ENCODE measurements at places on chromosomes 16 and 17.
A peak's percentile ranks its signal among the peaks of the same experiment; 100 is the strongest.

DNA sequence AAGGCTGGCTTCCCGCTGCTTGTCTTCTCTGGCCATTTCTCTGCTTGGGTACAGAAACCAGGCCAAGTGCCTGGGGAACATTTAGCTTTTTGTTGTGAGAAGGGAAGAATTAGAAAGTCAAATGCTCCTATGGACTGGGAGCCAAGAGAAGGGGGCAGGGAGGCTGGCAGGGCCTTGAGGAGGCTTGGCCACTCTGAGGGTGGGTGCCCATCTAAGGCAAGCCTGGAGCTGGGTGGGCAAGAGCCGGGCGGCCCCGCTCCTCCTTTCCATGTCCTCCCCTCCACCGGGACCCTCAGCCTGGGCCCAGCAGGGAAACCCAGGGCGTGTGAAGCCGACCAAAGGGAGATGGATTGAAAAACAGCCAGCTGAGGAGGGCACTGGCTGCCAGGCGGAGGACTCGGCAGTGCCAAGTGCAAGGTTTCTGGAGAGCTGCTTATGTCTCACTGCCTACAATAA, 69.4 kb downstream of the NTN1 start:
- no peak for DNase-seq

GRCh38 chr16:10741844-10742243, 1.8 kb upstream of the NUBP1 start:
- DNase-seq, result no peak

DNA sequence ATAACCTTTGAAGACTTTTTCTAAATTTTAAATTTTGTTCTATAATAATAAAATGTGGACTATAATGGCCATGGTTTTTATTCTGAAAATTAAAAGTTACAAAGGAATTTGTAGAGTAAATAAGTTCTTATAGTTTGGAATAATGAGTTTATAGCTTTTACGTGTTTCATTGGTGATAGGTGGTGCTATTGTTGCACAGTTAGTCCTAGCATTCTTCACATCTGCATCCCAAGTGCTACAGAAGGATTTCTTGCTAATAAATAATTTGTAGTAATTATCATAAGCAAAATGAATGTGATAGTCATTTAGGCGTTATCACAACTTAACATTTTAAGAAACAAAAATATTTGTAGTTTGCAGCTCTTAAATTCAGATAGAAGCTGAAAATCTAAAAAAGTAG, 67.9 kb downstream of the BCAS3 start:
- no peak for DNase-seq

DNA sequence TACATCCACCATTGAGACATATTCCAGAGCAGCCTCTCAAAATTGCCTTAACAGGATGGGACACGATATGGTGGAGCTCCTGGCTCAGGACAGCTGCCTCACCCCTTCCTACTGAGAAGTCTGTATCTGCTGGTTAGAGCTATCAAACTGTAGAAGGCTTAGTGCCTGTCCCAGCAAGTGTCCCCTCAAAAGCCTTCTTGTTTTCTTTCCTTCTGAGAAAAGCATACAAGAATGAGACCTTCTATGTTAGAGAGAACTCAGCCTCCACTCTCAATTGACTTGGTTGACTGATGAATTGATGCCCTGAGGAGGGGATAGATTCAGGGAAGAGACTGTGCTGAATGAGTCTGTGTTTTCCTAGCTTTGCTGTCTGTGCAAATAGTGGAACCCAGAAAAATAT, 2020.9 kb downstream of the TP53TG3F start:
- DNase-seq, result no peak

GRCh38 chr16:87572959-87573358, 29.3 kb upstream of the JPH3 start:
- no peak for DNase-seq

DNA sequence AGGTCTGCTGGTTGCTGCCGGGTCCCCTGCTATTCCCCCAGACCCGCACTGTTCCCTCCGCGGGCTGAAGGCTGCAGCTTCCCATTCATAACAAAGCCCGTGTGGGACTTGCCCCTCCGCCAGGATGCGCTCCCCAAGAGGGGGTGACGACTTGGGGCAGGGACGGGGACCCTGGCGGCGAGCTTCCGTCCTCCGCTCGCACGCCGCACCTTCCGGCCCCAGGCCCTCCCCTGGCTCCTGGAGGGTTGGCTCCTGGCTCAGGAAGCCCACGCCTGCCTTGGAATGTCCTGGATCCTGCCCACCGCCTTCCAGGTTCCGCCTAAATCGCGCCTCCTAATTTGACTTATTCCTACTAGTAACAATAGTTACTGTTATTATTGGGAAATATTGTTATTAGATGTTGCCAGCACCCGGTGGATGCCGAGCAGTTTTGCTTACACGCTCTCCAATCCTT, 1.1 kb upstream of the TFAP4 start:
- no peak for DNase-seq

- no peak for DNase-seq
These were observed 203.9 kb downstream of the ZNF423 start for GRCh38 chr16:49651996-49652395.

GRCh38 chr16:77288222-77288621, 89.0 kb downstream of the SYCE1L start:
- DNase-seq, result peak; percentile 91

DNA sequence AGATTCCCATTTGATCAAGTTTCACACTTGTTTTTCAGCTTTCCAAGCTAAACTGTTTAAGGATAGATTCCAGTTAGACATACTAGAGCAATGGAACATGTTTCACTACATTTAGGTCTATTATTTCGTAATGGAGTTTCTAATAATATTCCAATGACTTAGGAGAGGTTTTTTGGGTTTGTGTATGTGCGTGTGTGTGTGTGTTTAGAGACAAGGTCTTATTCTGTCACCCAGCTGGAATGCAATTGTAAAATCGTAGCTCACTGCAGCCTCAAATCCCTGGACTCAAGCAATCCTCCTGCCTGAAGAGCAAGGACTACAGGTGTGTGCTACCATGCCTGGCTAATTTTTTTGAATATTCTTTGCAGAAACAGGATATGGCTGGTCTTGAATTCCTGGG, 426.3 kb downstream of the ZFHX3 start:
- peak; percentile 3 for DNase-seq

DNA sequence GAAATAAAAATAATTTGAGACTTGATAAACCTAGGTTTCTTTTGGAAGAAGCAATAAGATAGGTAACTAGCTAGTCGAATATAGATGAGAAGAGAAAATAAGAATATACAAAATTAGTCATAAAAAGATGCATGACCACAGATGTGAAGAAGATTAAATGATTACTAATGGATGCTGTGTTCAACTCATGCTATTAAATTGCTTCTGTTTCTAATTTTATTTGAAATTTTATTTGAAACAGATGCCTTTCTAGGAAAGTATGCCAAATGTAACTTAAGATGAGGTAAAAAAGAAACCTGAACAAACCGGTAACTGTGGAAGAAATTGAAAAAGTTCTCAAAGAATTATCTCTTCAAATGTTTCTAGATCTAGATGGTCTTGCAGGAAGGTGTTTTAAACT, 91.6 kb downstream of the OR1D5 start:
- no peak for DNase-seq

DNA sequence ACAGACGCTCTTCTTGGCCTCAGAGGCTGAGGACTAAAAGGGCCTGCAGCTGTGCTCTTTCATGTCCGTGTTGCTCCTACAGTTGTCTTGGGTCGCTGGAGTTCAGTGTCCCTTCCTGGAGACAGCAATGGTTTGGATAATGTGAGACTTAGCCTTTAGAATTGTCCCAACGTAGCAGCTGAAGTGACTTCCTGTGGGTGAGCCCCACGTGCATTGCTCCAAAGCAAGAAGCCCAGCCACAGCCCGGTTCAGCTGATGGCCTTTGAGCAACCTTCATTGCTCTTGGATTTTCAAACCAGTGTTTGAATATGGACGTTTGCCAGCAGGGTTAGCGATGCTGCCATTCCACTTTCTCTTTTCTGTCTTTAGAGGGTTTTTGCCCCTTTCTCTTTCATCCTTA, 19.7 kb downstream of the TMEM11 start:
- DNase-seq, result peak; percentile 21

DNA sequence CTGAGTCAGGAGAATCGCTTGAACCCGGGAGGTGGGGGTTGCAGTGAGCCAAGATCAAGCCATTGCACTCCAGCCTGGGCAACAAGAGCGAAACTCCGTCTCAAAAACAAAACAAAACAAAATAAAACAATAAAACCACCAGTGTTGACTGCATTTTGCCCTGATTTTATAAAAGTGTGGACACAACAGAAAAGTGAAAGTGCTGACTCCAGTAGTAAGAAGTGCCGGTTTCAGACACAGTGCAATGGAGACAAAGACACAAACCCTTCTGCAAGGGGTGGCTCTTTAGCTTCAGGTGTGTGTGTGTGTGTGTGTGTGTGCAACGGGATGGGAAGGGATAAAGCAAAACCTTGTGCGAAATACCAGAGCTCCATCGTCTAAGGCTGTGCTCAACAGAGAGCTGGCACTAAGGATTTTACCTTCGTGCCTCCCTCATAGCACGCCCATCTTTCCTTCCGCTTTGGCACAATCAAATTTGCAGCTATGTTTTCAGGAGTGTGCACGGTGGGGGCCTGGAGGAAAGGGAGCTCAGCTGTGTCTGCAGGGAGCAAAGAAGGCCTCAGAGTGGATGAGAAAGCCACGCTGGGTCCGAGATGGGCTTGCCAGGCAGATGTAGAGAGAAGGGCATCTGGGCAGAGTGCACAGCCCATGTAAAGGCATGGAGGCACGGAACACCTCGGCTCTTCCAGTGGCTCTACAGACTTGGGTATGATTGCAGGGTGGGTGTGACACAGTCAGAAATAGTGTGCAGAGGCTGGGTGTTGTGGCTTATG, 15.5 kb downstream of the MXRA7 start:
- DNase-seq, result no peak

DNA sequence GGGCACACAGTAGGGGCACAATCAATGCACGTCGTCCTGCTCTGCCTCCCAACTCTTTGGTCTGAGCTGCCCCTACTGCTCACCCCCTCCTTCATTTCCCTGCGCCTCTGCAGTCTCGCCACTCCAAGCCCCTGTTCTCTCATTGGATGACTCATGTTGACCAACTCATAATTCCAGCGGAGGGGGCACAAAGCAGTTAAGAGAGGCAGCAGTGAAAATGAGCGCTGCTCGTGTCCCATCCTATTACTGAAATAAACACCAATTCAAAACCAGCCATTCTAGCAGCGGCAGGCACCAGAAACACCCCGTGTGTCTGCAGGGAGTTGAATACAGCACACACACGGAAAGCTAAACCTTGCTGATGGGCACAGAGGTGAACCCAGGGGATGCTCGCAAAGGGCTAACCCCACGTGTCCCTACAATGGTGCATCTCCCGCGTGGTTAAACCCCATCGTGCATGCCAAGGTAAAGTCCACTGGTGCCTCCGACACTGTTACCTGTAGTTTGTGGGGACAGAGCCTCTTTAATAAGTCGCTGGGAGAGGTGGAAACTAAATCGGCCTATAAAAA, 310.4 kb downstream of the XYLT1 start:
- no peak for DNase-seq

GRCh38 chr16:70687671-70688245, 1.9 kb upstream of the MTSS2 start:
- DNase-seq, result no peak

DNA sequence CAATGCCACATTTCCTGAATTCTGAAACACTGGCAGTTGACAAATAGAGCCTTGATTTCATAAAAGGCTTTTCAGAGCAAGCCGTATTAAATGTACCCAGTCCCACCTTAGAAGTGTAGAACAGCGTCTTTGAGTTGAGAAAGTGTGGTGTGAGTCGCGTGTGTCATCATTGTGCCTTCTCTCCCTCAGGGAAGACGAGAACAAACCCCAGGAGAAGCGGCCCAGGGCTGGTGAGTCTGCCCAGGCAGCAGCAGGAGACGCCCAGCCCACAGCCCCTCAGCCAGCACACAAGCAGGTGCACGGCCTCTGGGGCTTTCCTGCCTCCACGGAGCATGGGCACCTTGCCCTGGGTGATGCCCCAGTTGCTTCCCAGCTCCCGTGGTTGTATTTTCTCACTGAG, 34.0 kb downstream of the CIBAR2 start:
- no peak for DNase-seq

- no peak for DNase-seq
These were observed 5.3 kb upstream of the FOXN1 start for GRCh38 chr17:28500712-28501379.

DNA sequence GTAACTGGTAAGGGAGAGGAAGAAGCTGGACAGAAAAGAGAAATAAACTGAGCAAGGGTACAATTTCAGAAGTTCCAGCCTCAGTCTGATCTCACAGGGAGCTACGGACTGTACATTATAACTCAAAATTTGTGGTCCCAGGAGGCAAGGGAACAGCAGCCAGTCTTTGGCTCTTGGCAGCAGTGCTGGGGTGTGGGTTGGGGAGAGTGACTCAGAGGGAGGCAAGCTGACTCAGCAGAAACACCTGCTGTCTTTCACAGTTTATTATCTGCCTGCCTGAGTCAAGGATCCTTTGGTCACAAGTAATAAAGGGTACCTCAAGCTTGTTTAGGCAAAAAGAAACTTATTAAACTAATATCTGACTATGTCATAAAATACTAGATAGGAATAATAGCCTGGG, 73.5 kb upstream of the KIF2B start:
- peak; percentile 10 for DNase-seq

- no peak for DNase-seq
These were observed 7.1 kb downstream of the CDH15 start for GRCh38 chr16:89178453-89179147.

DNA sequence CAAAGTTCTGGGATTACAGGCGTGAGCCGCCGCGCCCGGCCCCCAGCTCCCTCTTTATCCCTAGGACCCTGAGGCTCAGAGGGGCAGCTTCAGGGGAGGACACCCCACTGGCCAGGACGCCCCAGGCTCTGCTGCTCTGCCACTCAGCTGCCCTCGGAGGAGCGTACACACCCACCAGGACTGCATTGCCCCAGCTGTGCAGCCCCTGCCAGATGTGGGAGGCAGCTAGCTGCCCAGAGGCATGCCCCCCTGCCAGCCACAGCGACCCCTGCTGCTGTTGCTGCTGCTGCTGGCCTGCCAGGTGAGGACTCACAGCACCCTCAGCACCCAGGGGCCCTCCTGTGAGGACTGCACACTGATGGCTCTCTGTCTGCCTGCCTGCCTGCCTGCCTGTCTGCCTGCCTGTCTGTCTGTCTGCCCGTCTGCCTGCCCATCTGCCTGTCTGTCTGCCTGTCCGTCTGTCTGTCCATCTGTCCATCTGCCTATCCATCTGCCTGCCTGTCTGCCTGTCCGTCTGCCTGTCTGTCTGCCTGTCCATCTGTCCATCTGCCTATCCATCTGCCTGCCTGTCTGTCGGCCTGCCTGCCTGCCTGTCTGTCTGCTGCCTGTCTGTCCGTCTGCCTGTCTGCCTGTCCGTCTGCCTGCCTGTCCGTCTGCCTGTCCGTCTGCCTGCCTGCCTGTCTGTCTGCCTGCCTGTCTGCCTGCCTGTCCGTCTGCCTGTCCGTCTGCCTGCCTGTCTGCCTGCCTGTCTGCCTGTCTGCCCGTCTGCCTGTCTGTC, 5.0 kb downstream of the GCGR start:
- DNase-seq, result no peak

DNA sequence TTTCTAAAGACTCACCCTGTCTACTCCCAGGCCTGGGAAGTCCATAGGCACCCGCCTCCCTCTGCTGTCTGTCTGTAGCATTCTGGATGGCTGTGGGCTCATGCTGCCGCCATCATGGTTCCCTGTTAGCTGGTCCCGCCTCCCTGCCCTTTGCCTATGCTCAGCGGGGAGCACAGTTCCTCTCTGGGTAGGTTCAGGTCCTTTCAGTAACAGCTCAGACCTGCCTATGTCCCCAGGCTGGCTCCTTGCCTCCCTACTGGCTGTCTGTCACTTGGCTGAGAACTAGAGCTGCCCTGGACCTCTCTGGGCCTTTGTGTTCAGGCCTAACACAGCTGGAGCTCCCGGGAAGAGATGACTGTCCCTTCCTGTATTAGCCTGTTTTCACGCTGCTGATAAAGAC, 317.9 kb downstream of the SNX29 start:
- DNase-seq, result no peak
